ENCODE measurements at places on chromosomes 7 and 10. TPM values are rescaled to one million over a fixed set of nuclear protein-coding genes. Genes with fewer than 3 reads are reported as not detected.

Gene CPA2
- polyA plus RNA-seq = 0.33 TPM

DNA sequence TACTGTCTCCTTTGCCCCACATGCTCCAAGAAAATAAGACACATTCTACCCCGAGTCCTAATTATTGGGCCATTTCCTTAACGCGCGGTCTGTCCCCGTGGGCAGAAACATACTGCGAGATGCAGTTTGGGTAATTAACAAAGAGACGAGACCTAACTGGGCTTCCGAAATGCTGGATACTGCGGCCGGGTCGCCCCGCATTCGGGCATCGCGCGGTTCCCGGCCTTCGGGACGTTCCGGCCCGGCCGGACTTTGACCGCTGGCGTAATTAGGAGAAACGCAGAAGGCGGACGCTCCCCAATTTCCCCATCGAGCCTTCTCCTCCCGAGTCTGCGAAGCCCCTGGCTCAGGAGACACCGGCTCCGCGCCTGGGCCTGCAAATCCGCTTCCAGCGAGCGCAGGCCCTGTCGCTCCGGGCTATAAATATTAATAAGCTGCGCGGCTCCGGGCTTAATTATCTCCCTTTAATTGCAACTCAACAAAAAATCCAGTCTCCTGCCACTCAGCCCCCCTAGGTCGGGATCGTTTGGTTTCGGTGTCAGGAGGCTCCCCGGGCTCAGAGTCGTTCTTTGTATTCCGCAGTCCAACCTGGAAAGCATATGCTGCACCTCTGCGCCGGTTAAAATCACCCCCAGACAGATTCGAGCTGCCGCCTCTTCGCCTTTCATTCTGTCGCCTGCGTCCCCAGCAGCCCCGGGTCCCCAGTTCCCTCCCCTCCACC, 131.5 kb downstream of the SPAG6 start:
- no peak for DNase-seq

- no peak for DNase-seq
Measured at GRCh38 chr7:7654964-7655715, 14.6 kb downstream of the UMAD1 start.

Gene CFTR
- 11.5 TPM for polyA plus RNA-seq

GRCh38 chr10:126081841-126082466, 185.6 kb downstream of the FANK1 start:
- DNase-seq = no peak

Gene ZNF117
- 58.3 TPM for polyA plus RNA-seq

GRCh38 chr7:54985426-54986330, 33.1 kb upstream of the EGFR start:
- DNase-seq = no peak

- no peak for DNase-seq
Measured at GRCh38 chr10:78663721-78664120, 405.0 kb upstream of the ZMIZ1 start.

DNA sequence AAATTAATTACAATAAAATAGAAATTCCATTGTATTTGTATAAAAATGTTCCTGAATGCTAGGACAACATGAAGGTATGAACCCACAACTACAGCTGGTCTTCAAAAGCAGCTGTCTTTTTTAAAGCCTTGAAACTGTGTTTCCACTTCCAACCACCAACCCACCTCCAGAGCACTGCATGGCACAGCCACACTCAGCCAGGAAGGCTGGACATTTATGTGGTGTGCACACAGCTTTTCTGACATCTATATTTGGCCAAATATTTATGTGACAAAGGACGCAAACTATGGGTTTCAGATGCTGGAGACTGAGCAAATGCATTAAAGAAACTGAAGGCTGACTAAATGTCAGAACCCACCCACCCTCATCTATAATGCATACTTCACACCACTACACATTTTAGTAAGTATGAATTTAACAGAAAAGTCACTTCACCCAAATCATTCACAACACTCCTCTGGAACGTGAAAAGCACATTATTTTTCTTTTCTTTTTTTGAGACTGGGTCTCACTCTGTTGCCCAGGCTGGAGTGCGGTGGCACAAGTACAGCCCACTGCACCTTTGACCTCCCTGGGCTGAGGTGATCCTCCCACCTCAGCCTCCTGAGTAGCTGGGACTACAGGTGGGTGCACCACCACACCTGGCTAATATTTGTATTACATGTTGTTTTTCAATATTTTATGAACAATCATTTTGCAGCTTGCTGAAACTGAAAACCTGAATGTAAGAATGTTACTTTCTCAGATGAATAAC, 27.9 kb upstream of the DAGLB start:
- DNase-seq = no peak

DNA sequence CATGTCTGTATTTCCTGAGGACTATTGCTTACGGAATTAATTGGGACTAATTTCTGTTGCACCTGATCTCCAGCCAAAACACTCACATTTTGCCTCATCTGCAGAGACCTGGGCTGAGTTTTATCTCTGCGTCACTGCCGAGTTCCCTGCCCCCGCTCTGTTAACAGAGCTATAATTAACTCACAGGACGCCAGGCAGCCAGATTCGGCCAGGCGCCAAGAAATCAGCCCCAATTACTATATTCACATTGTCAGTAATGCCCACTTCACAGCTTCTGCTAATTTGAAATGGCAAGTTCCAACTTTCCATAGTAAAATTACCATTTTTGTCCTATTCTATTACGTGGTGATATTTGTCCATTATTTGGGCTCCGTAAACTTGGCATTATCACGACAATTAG, 130.5 kb downstream of the CUX1 start:
- DNase-seq = no peak

GRCh38 chr10:106636766-106637491, 527.6 kb downstream of the SORCS1 start:
- DNase-seq = no peak

DNA sequence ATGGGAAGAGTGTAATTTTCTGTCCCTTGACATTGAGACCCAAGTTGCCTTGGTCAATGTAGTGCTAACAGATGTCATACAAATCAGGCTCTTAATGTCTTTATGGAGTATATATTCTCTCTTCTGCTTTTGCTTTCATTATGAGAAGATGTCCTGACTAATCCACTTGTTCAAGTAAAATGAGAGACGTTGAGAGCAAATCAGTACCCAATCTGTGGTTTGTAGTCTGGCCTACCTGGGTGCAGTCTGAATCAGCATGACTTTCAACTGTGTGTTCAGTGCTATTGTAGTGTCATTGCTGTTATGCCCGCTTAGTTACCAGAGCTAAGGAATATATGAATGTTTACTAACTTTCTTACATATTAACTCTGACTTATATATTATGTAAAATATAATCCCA, 612.4 kb downstream of the ANKRD7 start:
- DNase-seq = no peak

DNA sequence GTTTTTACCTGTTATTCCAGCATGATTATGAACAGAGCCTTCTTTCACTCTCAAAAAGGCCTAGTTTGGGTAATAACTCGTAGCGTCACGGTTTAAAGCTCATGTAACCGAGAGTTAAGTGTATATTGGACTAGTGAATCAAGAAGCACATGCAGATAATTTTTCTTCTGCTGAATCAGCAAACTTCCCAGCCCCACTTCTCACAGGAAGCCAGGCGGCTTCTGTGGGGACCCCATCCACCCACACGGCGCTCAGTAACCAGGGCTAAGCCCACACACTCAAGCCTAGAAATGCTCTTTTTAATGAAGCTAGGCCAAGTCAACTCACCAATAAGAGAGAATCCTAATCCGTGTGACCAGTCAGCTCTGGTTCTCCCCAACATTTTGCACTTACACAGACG, 191.2 kb upstream of the MGMT start:
- DNase-seq = no peak

- DNase-seq = no peak
Measured at GRCh38 chr7:148045521-148045920, 545.0 kb upstream of the C7orf33 start.

Gene ARMC3
- polyA plus RNA-seq = 15.9 TPM

GRCh38 chr7:95609277-95609971, 13.1 kb upstream of the PDK4 start:
- peak; percentile 36 for DNase-seq

Gene WEE2
- polyA plus RNA-seq = 0.36 TPM

GRCh38 chr7:68604541-68604940, 993.7 kb upstream of the AUTS2 start:
- DNase-seq = no peak

- no peak for DNase-seq
Measured at GRCh38 chr7:143905509-143905908, 3.5 kb upstream of the TCAF1 start.
